Stimulated activated CD4-positive, alpha-beta T cell treated with anti-CD3 and anti-CD28 coated beads, Interleukin-1b, Interleukin-23, amount 100 ng/mL, for 1 hour (primary cell): ENCODE measurements at places on chromosomes 1 and 21.

GRCh38 chr1:8384088-8384487 is 66.2 kb downstream of the SLC45A1 start:
- DNase-seq: no peak

DNA sequence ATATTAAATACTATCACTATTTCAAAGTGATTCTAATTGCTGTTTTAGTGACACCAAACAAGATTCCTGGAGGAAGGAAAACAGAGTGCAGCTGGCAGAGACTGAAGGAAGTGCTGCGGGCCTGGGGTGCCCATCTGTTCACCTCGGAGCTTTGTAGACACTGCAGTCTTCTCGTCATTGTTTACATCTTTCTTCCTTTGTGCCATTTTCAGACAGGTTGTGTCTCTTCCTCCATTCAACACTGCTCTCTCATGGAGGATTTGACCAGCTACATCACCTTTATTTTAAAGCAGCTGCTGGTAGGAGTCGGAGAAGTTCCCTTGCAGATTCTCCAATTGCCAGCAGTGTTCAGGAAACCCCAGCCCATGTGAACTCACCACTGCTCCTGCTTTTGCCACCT is 37.3 kb downstream of the ABCA4 start:
- DNase-seq: no peak

GRCh38 chr1:208387908-208388811 is 144.0 kb upstream of the PLXNA2 start:
- DNase-seq: no peak

DNA sequence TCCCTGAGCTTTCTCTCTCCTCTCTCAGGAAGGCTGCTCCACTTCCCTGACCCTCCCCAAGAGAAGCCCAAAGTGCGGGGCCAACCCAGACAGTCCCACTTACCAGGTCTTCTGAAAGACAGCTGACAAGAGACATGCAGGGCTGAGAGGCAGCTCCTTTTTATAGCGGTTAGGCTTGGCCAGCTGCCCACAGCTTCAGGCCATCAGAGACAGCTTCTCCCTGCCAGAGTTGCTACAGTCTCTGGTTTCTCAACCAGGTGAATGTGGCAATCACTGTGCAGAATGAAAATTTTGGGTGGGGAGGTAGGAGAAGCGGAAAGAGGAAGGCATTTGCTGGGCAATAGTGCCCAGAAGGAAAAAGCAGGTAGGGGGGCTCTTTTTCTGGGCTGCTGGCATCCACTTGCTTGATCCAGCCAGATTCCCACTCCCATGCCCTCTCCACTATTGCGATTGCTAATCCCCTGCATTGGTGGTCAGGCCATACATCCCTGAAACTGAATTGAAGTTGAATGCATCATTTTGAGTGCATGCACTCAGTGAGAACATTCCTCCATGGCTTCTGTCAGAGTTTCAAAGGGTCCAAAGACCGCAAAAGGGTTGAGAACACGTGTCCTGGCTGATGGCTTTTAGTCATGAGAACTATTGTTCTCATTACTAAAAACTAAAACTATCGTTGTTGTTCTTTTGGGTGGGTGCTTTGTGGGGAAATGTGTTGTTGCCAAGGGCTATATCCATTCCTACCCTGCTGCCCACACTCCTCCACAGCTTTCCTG is at the start of gene S100A8:
Gene S100A8 (minus strand): TSS at position 136 of the 773 bp plus-strand sequence. CDS start 538 bp downstream, outside the sequence.
- DNase-seq: no peak

GRCh38 chr1:231500666-231501065 is 27.8 kb upstream of the TSNAX start:
- DNase-seq: no peak

GRCh38 chr21:45477176-45478114 is 64.8 kb downstream of the SLC19A1 start:
- no peak for DNase-seq

DNA sequence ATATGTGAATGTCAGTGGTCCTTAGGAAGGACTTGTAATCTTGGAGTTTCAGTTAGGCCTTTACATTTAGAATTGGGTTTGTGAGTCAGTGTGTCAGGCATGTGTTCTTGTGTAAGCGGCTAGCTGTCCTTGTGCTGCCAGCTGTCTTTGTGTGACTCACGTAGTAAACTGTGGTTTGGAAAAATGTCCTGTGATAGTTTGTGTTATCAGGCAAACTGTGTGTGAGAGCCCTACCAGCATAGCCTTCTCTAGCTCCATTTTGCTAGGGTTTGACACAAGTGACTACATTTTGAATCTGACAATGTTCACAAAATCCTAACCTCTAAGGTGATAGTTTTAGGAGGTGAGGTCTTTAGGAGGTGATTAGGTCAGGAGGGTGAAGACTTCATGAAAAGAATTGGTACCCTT is 6.9 kb upstream of the SLC35D1 start:
- DNase-seq: no peak

- DNase-seq: no peak
Observed at GRCh38 chr1:109369167-109369746, 28.5 kb downstream of the SORT1 start.

DNA sequence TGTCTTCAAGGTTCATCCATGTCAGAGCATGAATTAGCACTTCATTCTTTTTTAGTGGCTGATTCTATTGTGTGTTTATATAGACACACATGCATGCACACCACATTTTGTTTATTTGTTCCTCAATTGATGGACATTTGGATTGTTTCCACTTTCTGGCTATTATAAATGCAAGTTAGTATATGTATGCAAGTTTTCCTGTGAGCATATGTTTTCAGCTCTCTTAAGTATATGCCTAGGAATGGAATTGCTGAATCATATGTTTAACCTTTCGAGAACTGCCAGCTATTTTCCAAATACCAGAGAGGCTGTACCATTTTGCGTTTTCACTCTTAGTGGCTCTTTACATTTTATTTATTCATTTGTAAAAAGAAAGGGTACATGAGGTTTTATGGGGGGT is 109.9 kb upstream of the KIAA1614 start:
- DNase-seq: no peak

- DNase-seq: no peak
Observed at GRCh38 chr1:240833075-240833474, 221.1 kb upstream of the GREM2 start.

GRCh38 chr1:33270379-33270778 is 14.1 kb downstream of the ZNF362 start:
- no peak for DNase-seq

DNA sequence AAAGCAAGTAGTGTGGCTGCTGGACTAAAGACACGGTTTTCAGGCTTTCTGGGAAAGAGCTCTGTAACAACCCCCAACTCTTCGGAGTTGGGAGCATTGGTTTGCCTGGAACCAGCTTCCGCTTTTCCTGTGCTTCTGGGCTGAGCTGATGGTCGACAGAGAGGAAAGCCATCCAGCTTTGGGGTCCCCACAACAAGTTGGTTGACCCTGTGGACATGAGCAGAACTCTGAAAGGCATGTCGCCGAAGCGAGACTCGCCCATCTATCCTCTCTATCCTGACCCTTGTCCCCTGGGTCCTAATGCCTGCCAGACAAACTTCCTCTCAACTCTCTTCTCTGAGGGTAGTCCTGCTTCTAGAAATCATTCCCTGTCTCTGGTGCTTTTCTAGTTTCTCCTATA is 31.9 kb upstream of the FCGR2A start:
- DNase-seq: no peak

GRCh38 chr1:229661022-229661877 is 35.2 kb downstream of the URB2 start:
- DNase-seq: peak; percentile 43
